Activated CD8-positive, alpha-beta memory T cell treated with anti-CD3 and anti-CD28 coated beads for 1 hour (primary cell): ENCODE measurements at places on chromosomes 16 and 17.

DNA sequence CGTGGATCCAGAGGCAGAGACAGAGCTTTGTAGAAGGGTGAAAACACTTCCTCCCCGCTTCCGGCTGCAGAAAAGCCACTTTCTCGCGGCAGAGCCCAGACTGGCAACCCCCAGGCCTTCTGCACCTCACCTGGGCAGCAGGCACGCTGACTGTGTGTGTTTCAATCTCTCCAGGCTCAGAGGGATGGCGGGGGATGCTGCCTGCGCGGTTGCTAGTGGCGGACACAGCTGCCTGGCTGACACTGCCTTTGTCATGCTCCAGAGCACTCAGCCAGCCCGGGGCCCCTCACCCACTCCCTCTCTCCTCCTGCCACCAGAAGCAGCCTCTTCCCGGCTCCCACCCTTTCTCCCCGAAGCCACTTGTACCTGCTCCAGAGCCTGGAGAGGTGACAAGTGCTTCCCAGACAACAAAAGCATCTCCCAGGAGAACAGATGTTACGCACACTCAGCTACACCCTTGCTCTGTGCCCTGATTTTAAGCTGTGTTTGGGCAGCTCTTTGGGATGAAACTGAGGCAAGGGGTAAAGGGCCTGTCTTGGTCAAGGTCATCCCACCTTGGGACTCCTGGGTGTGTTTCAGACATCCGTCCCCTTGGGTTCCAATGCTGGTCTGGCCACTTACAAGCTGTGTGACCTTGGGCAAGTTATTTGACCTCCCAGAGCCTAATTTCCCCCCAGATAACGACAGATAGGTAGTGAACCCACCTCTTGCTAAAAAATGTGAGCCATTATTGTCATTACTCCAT, 9.2 kb upstream of the GLIS2 start:
- no peak for DNase-seq

- DNase-seq = no peak
Measured at GRCh38 chr16:80158766-80159165, 382.0 kb upstream of the DYNLRB2 start.

GRCh38 chr17:15293558-15293957, 28.4 kb upstream of the PMP22 start:
- DNase-seq = no peak

DNA sequence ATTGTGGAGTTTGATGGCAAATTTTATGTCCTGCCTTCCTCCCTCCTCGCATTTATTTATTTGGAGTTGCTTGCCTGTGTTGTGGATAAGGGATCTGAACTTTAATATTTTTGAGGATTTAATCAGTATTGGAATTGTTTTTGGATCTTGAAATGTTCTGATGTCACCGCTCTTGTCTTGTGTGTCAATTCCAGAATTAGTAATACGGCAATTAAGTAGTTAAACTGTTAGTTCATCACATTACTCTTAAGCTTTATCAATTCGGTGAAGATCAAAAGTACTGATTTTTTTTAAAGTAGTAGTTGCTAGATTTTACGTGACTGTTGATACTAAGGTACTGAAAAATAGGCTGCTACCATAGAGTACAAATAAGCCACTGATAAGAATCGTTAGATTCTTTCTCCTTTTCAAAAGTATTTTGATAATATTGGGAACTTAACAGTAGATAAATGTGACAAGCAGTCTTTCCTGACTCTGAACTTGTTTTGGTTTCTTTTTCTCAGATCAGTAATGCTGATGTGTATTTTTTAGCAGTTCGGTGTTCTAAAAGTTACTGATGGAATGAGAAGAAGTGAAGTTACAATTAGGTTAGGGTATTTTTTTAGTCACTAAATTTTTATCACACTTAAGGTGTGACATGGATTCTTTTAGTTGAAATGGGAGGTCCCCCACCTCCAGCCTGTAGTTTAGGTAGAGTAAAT, 2.0 kb downstream of the RBBP6 start:
- DNase-seq = no peak

DNA sequence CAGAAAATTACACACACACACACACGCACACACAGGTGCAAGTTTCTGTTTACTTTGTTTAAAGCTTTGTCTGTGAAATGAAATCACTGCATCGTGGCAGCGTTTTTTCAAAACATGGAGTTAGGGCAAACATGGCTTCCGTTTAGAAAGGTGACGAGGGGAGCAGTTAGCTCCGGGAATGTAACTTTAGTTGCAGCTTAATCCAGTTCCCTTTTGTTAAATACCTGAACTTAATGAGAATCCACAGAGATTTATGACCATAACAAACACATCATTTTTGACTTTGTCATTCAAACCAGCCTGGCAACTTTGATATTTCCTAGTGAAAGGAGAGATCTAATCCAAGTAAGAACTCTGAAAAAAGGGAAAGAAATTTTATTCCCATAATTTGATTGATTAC, 12.1 kb downstream of the HS3ST3A1 start:
- DNase-seq = no peak

- DNase-seq = no peak
Measured at GRCh38 chr16:46817961-46818360, 13.0 kb downstream of the C16orf87 start.

- no peak for DNase-seq
Measured at GRCh38 chr17:83095016-83095415, 15.6 kb downstream of the METRNL start.

DNA sequence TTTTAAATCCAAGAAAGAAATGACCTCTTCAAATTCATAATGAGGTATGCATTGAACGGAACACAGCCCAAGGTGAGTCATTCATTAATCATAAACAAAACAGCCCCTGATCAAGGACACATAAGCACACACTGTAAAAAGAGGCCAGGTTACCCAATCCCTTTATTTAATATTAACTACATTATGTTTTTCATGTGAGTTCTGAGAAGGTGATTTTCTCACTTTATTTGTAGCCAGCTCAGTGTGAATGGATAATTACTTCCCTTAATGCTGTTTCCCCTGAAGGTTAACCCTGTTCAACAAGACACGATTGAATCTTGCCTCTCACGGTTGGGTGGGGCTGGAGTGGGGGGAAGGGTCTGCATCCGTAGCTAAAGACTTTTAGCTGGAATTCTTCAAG, 257.3 kb upstream of the SALL1 start:
- no peak for DNase-seq

GRCh38 chr16:19613834-19614233, 58.3 kb downstream of the VPS35L start:
- no peak for DNase-seq

DNA sequence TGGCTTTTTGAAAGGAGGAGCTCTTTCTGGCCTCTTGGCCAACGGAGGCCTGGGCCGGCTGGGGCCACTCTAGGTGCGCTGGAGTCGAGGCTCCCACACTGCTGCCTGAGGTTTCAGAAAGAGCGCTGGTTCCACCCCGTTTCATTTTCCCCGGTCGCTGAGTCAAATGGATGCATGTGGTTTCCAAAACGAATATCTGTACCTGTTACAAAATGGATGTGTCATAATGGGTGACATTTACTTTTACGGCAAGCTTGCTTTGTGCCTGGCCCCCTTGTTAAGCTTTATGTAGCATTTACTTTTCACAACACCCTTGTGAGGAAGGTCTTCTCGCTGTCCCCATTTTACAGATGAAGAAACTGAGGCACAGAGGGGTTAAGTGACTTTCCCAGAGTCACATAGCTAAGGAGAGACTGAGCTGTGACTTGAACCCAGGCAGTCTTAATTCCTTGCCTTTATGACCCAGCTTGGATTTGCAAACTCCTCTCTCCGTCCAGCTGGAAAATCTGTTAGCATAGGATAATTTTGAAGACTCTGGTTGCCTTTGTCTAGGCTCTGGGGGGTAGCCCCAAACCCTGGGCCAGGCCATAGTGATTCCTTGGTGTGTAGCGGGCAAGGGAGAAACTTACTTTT, 10.6 kb downstream of the KSR1 start:
- no peak for DNase-seq

GRCh38 chr16:84769416-84769815, 50.4 kb upstream of the CRISPLD2 start:
- DNase-seq = no peak

- no peak for DNase-seq
Measured at GRCh38 chr17:9219631-9220397, 198.5 kb downstream of the NTN1 start.

DNA sequence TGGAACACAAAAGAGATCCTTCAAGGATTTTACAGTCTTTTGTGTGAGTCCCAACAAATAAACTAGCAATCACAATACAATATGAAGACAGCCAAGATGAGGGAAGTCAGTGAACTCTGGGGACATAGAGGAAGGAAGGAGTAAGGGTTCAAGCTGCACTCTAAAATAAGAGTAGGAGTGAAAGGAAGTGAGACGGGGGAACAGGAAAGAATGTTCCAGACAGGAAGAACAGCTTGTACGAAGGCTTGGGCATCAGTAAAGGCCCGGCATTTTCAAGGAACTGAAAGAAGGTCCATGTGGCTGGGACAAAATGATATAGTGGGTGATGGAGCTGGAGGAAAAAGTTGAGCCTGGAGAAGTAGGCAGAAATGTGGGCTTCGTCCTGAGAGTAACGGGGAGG, 4.5 kb downstream of the CCL17 start:
- DNase-seq = no peak

DNA sequence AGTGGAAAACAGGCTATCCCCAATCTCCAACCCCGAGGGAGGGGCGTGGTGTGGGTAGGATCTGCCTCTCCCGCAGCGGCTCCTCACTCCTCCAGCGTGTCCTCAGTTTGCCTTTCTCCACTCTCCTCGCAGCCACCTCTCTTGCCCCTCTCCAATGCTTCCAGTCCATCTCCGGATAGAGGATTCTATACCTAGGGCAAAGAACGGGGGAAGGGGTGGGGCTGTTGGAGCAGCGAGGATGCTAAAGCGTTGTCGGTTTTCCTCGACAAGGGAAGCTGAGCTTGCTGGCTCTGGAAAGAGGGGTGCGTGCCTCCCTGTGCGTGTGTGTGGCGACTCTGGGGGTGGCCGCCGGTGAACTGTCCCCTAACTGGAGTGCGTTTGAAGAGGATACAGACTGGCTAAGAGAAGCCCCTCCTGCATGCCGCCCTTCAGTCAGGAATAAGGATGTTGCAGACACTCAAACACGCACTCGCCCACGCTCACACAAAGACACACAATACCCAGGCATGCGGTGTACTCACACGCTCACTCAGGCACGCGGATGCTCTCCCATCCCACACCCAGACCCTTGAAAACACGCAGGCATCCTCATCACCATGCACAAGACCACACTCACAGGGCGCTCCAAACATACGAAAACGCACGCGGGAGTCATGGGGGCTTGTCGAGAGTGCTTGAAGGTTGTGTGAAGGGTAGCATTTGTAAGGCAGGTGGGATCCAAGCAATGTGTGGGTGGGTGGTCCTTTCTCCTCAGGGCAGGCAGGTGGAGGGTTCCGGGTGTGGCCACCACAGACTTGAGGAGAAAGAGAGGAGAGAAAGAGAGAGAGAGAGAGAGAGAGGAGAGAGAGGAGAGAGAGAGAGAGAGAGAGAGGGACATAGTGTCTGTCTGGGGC, 655 bp upstream of the GPR139 start:
- no peak for DNase-seq

DNA sequence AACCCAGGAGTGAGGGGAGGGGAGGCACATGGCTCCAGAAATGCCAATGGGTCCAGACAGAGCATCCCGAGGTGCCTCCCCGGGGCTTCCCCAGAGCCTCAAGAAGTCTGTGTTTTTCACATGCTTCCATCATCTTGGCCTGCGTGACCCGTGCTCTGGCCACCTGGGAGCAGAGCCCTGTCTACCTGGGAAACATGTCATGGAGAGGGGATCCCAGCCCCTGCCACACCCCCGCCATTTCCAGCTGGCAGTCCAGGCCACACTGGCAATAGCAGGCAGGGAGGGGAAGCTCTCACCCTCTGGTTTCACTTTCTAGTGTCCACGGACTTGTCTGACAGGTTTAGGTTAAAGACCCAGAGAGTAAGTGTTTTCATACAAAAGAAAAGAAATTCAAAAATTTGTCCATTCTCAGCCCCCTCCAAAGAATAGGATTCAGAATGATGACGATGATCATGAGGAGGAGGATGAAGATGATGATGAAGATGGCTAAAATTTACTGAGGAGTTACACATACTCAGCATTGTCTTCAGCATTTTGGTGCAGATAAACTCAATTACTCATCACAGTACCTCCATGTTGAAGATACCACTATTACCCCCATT, 9.0 kb downstream of the SMIM5 start:
- no peak for DNase-seq

DNA sequence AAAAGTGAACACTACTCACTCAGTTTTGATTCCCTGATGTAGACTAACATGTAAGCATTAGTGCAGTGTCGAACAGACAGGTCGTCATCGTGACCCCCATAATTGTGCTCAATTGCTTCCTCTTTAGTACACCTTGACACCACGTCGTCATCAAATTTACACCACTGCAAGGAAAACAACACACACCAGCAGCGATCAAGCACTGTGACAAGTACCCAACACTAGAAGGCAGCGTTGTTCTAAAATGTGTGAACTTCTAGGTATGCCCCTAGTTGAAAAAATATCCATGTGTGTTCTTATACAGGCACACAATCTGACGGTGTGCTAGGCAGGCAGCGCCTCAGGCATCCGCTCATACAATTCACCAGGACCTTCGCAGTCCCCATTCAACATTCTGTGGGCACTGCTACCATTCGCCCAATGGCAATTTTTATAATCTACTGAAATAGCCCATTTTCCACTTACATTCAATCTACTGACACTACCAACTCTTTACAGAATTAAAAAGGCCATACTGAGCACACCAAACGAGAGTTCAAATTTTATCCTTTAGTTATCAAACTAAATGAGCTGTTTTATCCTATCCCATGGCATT, 23.1 kb downstream of the LITAFD start:
- DNase-seq = no peak

GRCh38 chr17:30021708-30022317, 80.4 kb downstream of the EFCAB5 start:
- DNase-seq = no peak

DNA sequence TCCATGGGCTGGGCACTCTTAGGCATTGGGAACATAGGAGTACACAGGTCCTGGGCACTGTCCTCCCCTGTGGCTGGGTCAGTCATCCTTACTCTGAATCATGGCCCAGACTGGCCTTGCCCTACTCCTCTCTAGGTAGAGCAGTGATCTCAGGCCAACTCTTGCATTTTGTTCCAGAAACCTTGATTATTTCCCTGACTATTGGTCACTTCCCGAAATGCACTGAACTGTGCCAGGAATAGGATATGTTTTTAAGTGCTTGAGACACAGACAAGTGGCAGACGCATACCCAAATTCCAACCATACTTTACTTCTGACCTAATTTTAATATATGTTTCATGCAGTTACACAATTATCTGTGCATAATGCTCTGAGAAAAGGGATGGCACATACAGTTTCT, 10.3 kb downstream of the KRABD2 start:
- no peak for DNase-seq

- no peak for DNase-seq
Measured at GRCh38 chr16:19555938-19556771, 652 bp downstream of the VPS35L start.

DNA sequence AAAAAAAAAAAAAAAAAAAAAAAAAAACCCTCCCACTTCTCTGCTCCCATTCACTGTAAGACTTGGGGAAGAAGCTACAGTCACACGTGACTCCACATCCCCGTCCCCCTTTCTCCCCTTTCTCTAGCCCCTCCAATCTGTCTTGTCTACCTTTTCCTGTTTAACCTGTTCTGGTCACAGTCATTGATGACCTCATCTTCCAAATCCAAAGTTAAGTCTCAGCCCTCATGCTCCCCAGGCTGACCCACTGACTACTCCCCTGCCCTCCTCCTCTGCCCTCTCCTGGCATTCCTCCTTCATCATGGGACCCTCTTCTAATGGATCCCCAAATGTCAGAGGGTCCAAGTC, 1.6 kb upstream of the CDH5 start:
- DNase-seq = no peak

GRCh38 chr17:28324781-28325180, 5.8 kb downstream of the TMEM97 start:
- no peak for DNase-seq
